ENCODE measurements at places on chromosomes 11 and 22. TPM values are rescaled to one million over a fixed set of nuclear protein-coding genes. Genes with fewer than 3 reads are reported as not detected.
A peak's percentile ranks its signal among the peaks of the same experiment; 100 is the strongest.

DNA sequence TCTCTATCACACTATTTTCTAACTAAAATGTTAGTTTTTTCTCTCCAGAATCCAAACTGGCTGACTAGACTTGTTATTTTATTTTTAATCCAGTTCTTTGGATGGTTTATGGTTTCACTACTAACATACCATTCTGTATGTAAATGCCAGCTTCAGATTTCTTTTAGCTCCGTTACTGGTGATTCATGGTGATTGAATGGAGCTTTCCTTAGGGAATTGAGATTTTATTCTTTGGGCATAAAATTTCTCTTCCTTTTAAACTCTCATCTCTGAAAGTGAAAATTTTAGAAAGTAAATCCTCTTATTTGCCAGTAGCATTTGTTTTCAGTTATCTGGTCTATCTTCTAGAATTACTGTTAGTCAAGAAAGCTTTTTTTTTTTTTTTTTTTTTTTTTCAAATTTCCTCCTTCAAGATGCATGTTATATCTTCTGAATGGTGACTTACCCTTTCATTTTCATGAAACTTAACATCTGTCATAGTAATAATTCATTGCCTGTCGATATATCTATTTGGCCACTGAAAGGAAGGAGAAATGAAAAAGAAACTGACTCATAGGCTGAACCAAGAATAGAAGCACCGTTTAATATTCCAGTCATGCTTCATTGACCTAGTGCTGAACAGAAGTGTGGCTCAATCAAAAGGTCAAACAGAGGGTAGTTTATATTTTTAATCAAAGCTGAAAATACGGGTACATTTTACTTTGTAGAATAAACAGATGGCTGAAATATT lies 6.4 kb downstream of the ENDOD1 start:
- no peak for DNase-seq

DNA sequence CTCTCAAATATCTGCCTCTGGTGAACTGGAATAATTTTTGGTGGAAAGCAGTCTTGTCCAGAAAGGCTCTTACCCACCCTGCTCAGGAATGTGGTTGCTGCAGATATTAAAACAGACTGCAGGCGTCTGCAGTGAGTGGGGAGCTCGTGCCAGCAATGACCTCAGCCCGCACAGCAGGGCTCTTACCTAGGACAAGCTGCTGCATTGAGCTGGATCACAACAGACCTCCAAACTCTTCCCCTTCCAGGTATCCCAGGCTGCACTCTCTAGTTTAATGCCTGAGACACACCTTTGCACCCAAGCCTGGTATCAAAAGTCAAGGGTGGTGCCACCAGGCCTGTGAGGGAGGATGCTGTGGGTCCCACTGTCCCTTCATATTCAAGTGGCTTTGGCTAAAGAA lies 69.7 kb upstream of the CDON start:
- no peak for DNase-seq

GRCh38 chr22:29115682-29116288 lies 43.0 kb downstream of the KREMEN1 start:
- no peak for DNase-seq

DNA sequence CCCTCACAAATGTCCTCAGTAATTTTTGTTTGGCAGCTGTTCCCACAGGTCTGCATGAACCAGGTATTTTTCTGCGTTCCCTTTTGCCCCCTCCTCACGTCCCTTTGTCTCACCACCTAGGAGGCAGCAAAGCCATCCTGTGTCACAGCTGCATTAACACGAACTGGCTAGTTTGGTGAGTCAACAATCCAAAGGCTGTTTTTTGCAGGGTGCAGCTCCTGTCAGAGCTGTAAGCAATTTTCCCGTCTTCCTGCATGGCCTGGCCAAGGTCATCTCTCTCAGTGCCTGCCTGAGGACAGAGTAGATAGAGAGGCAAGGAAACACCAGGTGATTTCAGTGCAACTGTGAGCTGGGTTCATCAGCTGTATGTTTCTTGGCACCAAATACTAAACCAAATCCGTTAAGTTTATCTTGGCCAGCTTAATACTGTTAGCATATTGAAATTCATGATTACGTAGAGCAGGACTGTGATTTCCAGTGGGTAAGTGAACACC lies 20.6 kb upstream of the VSIG10L2 start:
- DNase-seq, result no peak

DNA sequence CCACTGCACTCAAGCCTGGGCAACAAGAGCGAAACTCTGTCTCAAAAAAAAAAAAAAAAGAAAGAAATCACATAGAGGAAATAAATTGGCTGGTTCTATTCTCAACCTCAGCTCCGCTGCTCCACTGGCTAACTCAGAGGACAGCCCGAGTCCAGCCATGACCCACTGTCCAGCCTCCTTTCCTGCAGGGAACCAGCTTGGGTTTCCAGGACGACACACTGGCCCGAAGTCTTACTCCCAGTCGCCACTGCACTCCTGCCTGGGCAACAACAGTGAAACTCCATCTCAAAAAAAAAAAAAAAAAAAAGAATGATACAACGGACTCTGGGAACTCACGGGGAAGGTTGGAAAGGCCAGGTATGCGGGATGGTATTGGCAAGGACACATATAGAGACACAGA lies 31.5 kb downstream of the APOL3 start:
- no peak for DNase-seq

DNA sequence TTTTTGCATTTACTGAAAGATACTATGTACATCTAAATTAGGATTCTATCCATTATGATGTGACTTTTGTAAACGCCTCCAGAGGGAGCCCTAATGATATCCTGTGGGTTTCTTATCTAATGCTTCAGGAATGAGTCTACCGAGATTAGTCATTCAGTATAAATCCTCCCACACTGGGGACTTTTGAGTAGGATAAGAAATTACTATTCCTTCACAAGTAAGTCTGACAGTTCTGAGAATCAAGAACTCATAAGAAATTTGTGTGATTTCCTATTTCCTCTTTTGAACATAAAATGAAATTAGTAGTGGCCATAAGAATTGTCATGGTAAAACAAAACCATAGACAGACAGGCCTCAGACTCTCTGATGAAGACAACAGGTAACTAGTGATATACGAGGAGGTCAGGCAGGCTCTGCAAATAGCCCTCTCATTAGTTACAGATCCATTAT lies 10.0 kb upstream of the OR5M1 start:
- no peak for DNase-seq

- no peak for DNase-seq
Observed at GRCh38 chr11:11748706-11749365, 92.9 kb upstream of the USP47 start.

GRCh38 chr11:76999597-76999996 lies 34.6 kb upstream of the B3GNT6 start:
- DNase-seq, result no peak

DNA sequence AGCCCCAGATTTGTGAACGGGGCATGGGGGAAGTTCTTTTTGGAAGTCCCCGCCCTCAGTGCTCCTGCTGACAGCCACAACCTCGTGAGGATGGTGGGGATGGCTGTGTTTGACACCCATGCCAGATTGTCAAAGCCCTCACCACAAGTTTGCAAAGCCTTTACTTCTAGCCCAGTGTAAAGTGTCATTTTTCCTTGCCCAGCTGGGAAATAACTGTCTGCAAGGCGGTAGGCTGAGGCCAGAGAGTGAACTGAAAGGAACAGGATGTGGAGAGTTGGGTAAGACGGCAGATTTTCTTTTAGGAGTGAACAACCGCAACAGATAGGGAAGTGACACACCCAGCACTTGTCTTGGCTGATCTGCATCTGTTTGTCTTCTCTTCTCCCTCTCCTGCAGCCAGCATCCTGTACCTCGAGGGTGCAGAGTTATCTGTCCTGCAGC lies 13.6 kb downstream of the IL17RA start:
- no peak for DNase-seq

- no peak for DNase-seq
Observed at GRCh38 chr11:87092159-87092558, 54.4 kb downstream of the TMEM135 start.

GRCh38 chr11:67627441-67627811 lies 2.3 kb downstream of the NUDT8 start:
- DNase-seq, result no peak

GRCh38 chr11:17748044-17748443 lies 13.5 kb downstream of the KCNC1 start:
- no peak for DNase-seq

GRCh38 chr11:65448418-65449105 lies 26.0 kb downstream of the NEAT1 start:
- DNase-seq, result peak; percentile 66

DNA sequence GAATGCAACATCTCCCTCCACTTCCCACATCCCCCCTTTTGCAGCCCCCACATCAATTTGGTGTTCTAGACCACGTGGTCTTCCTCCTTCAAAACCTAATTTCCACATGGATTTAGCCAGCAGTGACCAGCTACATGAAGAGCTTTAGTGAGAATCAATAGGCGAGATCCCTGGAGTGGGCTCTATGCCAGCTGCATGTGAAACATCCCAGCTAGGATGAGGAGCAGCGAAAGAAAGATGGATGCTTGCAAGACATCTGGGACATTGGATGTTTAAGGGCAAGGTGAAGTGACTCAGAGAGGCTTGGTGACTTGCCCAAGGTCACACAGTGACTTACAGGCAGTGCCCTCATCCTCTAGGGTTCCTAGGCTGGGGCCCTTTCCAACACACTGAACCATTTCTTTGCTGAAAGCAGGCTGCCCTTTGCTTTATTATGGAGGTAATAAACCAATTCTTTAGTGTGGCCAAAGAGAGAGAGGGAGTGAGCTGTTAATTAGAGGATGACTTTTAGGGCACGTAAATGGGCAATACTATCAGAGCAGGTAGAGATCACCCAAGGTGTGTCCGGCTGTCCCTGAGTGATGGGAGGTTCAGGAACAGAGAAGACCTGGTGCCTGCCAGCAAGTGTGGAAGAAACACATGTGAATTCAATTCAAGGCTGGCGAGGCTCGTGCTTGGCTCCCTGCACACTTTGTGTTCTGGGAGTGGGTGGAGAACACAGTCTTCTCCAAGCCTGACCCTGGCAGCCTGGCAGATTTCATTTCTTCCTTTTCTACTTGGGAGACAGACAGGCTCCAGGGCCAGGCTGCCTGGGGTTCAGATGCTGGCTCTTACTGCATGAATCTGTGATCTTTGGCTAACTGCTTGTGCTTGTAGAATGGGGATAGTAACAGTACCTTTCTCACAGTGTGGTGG lies 24.0 kb downstream of the TSPAN18 start:
- DNase-seq, result peak; percentile 12

DNA sequence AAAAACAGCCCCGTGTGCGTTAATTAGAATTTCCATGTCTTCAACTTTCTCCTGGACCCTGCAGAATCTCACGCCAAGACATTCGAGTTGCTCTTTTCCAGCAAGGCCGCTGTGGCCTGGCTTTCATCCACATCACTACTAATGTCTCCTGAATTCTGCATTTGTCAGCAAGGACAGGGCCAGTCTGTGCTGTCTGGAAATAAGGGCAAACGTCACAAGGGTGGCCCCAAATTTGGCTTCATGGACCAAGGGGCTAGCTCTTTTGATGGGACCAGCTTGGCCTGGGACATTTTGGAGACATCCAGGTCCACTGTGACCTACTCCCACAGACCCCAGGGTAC lies 33.4 kb downstream of the KCNQ1OT1 start:
- no peak for DNase-seq

DNA sequence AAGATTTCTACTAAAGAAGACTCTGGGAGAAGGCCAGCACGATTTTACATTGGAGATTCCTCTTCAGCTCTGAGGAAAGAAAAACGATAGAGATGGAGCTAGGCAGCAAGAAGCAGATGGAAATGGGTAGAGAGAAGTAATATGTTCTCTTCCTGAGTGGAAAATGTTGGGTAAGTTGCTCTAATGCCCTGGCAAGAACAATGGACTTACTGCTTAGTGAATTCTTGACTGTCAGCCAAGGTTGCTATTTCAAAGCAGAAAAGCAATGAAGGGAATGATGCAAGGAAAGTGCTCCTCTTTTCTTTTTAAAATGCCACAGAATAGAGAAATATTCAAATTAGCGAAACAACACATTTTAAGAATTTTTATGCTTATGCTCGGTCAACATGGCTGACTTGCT lies 38.4 kb upstream of the CWF19L2 start:
- no peak for DNase-seq

DNA sequence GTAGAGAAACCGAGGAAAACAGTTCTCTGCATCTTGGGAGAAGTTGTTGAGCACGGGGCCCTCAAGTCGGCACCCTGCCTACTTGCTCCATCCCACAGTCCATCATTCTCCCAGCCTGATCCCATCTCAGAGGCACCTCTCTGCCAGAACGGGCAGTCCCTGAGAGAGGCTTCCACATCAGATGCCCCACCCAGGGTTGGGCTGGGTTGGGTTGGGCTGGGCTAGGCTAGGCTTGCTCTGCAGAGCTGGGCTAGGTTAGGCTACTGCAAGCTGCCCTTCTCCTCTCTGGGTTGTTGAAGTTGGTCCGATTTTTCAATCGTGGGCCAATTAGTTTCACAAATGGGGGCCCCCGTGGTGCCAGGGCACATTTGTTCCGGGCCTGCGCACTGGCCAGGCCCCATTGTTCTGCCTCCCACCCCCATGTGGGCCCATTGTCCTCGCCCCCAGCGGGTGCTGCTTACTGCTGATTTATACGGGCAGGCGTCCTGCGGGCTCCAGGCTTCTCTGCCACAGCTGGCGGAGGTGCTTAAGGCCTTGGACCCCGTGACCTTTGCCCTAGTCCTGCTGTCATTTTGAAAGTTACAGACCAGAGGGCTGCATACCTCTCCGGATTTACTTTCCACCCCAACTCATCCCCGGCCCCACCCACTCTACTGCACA lies 63.7 kb upstream of the NNMT start:
- no peak for DNase-seq

DNA sequence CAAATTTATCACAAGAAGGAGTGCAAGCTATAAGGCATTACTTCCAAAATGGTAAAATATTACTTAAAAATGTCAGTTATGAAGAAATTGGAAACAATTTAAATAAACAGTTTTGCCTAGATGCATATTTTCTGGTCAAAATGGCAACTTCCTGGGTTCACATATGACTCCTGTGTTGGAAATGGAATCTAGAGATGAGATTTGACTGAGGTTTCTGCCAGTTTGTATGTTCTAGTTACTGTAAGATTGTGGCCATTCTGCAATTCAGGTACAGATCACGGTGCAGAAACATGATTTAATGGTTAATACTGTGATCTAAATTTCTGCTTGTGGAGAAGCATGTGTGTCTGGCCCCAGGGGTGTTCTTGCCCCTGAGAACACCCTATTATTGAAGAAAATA lies 3.4 kb upstream of the OR4C6 start:
- no peak for DNase-seq

- DNase-seq, result no peak
Observed at GRCh38 chr11:57487920-57488659, 27.4 kb downstream of the SLC43A1 start.

GRCh38 chr11:47848700-47849155 lies 578 bp upstream of the NUP160 start:
- DNase-seq, result no peak

- no peak for DNase-seq
Observed at GRCh38 chr11:84264066-84264465, 977.9 kb upstream of the CCDC90B start.

GRCh38 chr11:78158987-78159652 lies 19.7 kb upstream of the ALG8 start:
- DNase-seq, result no peak

GRCh38 chr22:45537734-45538181 lies 35.1 kb downstream of the FBLN1 start:
- no peak for DNase-seq

The SHISAL1 gene
- total RNA-seq, result 3.0 TPM

The POU2AF1 gene
- total RNA-seq, result not detected

The CCDC89 gene
- total RNA-seq, result not detected

The FADD gene
- 52.2 TPM for total RNA-seq

The TIGD3 gene
- total RNA-seq, result 1.2 TPM

The IL17REL gene
- 0.11 TPM for total RNA-seq

The NPAT gene
- total RNA-seq, result 22.6 TPM

The OR51E2 gene
- total RNA-seq, result not detected

The CARD18 gene
- total RNA-seq, result not detected

The P4HA3 gene
- not detected for total RNA-seq
